ENCODE measurements at places on chromosomes 12 and 14. TPM values are rescaled to one million over a fixed set of nuclear protein-coding genes. Genes with fewer than 3 reads are reported as not detected.

GRCh38 chr14:22850944-22851764, 14.8 kb downstream of the MMP14 start:
- DNase-seq = peak; percentile 48

DNA sequence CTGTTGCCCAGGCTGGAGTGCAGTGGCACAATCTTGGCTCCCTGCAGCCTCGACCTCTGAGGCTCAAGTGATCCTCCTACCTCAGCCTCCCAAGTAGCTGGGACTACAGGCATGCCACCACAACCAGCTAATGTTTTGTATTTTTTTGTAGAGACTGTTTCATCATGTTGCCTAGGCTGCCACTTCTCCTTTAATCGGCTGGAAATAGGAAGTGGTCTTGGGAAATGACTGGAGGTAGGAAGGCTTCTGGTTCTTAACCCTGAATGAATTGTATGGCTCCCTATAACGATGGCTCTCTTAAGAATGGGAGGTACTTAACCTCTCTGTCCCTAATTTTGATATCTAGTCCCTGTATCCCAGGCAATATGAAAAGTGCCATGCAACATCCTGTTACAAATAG, 113.9 kb upstream of the USP15 start:
- no peak for DNase-seq

DNA sequence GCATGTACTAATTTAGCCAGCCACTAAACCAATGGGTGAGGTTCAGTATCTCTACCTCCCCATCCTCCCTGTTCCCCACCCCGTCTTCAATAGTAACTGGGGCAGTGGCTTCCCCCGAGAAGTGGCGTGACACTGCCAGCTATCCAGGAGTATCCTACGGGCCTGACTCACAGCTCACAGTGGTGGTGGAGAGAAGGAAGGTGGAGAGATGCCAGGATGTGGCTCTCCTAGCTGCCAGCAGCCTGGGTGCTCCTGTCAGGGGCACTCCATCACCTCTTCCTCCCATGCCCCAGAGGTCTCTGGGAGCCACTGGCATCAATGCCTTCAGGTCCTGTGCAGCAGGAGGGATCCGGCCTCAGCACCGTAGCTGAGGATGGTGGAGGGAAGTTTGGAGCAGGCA, 49.0 kb downstream of the TSPAN11 start:
- DNase-seq = no peak

DNA sequence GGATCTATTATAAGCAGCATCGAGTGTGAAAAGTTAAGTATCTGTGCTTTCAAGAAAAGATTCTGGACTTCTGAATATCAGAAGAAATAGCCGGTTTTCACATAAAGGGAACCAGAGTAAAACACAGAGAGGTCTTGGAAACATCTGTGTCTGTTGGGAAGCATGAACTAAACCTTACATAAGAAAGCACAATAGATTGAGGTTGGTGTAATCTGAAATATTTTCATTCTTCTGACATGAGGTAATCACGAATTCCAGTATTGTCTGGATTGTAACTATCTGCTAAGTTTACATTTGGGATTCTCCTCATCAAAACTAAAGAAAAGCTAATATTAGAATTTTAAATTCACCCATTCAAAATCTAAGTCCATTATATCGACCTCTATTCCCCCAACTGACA, 161.3 kb downstream of the CPNE8 start:
- no peak for DNase-seq

C12orf56 gene
- total RNA-seq = 0.62 TPM

ATL1 gene
- total RNA-seq = 4.7 TPM

FOXN4 gene
- not detected for total RNA-seq

LALBA gene
- total RNA-seq = not detected

GPHB5 gene
- not detected for total RNA-seq

DNA sequence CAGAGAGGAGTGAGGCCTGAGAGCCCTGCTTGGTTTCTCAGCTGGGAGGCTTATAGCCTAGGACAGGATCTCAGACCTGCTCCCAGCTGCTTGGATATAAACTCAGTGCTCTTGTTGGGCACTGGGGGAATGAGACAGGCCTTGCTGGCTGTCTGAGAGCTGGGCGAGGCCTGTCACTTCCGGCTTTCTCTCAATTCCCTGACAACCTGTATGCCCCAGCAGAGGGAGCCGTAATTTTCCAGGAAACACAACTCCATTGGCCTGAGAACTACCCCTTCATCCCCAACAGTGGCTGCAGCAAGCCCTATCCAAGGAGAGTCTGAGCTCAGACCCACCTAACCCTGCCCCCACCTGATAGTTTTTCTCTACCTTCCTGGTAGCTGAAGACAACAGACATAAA, 258.3 kb upstream of the STXBP6 start:
- DNase-seq = peak; percentile 16

- no peak for DNase-seq
Measured at GRCh38 chr14:62081951-62082350, 319.7 kb downstream of the SNAPC1 start.

- no peak for DNase-seq
Measured at GRCh38 chr14:48563489-48563888, 888.1 kb upstream of the MDGA2 start.

- no peak for DNase-seq
Measured at GRCh38 chr12:95594136-95594535, 42.9 kb upstream of the USP44 start.

LUM gene
- total RNA-seq = 0.18 TPM

KRT77 gene
- not detected for total RNA-seq

- no peak for DNase-seq
Measured at GRCh38 chr14:100639280-100639679, 52.1 kb upstream of the BEGAIN start.

BCL2L2 gene
- 22.0 TPM for total RNA-seq

GRCh38 chr14:22387776-22388241, 201.2 kb downstream of the DAD1 start:
- DNase-seq = no peak

DNA sequence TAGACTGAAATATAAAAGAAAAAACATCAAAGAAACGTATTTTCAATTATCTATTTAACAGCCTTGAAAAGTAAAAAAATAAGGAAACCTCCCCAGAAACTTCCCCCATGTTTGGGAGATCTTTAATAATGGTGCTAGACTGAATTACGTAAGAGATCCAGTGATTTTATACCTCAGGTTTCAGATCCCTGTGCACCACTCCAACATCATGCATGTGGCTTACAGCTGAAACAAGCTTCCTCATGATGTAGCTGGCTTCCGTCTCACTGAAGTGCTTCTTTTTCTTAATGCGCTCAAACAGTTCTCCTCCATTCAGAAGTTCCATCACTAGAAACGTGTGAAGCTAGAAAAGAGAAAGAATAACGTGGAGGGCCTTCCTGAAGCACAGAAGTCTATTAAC, 78.0 kb upstream of the TTC7B start:
- no peak for DNase-seq
